ENCODE measurements at places on chromosomes 4 and X.

GRCh38 chrX:39320165-39320564 is 518.9 kb downstream of the MID1IP1 start:
- DNase-seq, result no peak

DNA sequence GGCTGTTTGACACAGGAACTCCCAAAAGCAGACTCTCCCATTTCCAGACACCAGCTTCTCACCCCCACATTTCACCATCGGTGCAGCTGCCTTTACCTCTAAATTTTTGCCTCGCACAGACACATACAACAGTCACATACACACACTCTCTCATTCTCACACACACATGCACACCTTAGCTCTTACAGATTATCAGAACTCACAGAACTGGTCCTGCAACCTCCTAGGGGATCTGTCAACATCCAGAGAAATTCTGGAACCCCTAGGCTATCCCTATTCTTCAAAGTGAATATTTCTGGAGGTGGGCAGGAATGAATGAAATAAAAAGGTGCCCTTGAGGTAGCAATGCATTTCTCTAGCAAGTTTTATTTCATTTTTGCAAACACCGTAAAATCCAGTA is 4.1 kb downstream of the HS6ST2 start:
- no peak for DNase-seq

- DNase-seq, result no peak
Measured at GRCh38 chr4:112647785-112648184, 10.8 kb downstream of the LARP7 start.

GRCh38 chr4:88178626-88179231 is 20.3 kb upstream of the ABCG2 start:
- no peak for DNase-seq

DNA sequence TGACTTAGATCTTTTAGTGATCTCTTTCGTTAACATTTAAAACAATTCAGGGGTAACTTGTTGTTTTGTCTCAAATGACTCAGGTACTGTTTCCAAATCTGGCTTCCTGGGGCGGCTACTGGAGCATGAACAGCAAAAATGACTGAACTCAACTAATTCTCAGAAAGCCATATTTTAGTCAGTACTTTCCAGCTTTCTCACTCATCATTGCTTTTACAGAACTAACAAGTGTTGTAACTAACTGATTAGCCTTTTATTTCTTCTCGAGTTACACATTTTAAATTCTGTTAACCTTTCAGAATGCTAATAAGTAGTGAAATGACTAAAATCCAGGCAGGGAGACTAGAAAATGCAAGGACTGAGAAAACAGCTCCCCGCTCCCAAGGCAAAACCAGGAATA is 55.3 kb downstream of the JADE3 start:
- no peak for DNase-seq

GRCh38 chr4:3571921-3572320 is 39.7 kb upstream of the LRPAP1 start:
- no peak for DNase-seq

GRCh38 chr4:26860922-26861433 is 337 bp downstream of the STIM2 start:
- peak; percentile 51 for DNase-seq

DNA sequence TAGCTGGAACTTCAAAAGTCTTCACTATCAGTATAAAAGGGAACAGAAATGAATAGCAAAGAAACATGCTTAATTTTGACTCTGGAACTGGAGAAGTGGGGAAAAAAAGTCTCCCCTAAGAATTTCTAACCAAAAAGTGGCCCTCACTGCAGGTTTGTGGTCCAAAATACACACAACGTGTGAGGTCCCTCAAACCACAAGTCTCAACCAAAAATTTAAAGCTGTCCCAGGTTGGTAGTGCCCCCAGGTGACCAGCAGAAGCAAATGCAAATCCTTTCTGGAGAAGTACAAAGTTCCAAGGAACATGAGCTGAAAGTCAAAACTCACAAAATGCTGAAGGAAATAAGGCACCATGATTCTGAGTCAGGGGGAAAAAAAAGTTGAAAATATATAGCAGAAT is 23.6 kb upstream of the VAMP7 start:
- DNase-seq, result no peak

GRCh38 chrX:154097003-154097588 is 421 bp downstream of the MECP2 start:
- DNase-seq, result peak; percentile 76

- peak; percentile 84 for DNase-seq
Measured at GRCh38 chrX:20442597-20442996, 175.9 kb upstream of the RPS6KA3 start.

- DNase-seq, result no peak
Measured at GRCh38 chrX:100698551-100698950, 33.4 kb downstream of the SYTL4 start.

GRCh38 chr4:26294904-26295303 is 25.9 kb upstream of the RBPJ start:
- no peak for DNase-seq

DNA sequence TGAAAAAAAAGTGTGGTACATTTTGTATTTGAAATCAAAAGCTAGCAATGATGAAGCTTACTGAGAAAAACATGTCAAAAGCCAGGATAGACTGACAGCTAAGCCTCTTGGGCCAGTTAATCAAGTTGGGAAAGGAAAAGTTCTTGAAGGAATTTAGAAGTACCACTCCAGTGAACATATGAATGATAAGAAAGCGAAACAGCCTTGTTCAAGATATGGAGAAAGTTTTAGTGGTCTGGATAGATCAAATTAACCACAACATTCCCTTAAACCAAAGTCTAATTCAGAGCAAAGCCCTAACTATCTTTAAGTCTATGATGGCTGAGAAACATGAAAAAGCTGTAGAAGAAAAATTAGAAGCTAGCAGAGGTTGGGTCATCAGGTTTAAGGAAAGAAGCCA is 268.3 kb downstream of the PDHA2 start:
- DNase-seq, result no peak

GRCh38 chr4:66571145-66571695 is 900.9 kb upstream of the EPHA5 start:
- DNase-seq, result no peak

GRCh38 chr4:61740886-61741285 is 540.8 kb downstream of the ADGRL3 start:
- no peak for DNase-seq

- DNase-seq, result no peak
Measured at GRCh38 chrX:49260221-49260985, 4.1 kb downstream of the FOXP3 start.

DNA sequence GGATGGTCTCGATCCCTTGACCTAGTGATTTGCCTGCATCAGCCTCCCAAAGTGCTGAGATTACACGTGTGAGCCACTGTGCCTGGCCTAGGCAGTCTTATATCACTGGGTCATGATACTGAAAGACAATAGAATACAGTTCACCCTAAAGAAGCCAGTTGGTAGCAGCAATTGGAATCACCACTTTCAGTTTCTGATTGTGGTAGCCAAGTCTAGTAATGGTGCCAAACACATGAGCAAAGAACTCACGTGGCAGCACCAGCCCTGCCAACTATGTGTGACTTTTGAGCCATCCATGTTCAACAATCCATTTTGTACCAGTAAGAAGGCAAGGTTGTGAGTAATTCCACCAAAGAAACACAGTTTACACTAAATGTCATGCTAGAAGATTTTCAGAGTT is 548.4 kb downstream of the KLHL13 start:
- no peak for DNase-seq

DNA sequence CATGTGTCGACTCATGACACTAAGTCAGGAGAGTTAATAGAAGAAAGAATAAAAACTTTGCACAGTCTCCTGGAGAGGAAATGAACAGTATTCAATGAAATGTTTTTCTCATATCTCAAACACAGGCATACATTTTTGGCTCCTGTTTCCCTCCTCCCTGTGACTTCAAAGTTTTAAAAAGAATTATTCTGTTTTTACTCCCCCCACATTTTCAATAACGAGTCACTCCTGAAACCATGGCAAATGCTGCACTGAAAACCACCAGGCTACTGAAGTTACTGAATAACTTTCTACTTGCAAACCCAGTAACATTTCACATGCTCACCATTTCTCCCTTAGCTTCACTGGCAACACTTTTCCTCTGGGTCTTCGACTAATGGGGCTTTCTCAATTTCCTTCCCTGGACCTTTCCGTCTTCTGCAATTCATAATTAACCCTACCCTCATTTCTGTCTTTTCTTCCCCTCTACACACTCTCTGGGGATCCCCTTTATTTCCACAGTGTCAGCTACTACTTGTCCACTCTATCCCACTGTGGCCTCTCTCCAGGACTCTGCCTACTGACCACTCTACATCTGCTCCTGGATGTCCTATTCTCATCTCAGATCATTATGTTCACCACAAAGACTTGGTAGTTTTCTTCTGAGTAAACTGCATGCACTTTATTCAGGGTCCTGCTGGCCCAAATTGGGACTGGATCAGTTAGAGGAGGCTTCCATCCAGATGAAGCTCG is 225.8 kb upstream of the ETNPPL start:
- no peak for DNase-seq

DNA sequence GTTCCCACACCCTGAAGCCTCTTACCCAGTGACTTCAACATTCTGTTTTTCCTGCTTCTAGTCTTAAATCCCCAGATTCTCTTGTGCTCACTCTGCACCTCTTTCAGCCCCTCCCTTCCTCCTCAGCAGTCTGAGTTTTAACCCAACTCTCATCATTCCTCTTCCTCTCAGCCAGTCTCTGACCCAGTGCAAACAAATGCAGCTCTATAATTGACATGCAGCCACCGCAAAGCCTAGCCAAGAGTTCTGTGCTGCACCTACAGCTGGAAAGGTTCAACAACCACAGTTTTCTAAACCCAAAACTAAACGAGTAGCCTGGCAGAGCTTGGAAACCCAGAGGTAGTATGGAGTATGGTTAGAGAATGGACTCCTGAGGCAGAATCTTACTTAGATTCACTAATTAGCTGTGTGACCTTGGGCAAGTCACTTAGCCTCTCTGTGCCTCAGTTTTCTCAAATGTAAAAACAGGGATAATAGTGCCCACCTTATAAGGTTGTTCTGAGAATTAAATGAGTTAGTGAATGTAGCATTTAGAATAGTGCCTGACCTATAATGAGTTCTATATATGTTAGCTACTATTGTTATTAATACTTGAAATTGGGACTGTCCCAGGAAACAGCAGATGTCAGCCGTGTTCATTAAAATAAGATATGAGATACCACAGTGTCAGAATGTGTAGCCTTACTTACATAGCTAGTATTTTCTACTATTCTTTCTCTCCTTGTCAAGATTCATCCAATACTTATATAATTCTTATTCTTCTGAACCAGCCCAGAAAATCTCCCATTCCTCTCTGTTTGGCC is 3.5 kb downstream of the TMEM154 start:
- no peak for DNase-seq

- no peak for DNase-seq
Measured at GRCh38 chr4:55571806-55572205, 20.2 kb downstream of the PDCL2 start.

DNA sequence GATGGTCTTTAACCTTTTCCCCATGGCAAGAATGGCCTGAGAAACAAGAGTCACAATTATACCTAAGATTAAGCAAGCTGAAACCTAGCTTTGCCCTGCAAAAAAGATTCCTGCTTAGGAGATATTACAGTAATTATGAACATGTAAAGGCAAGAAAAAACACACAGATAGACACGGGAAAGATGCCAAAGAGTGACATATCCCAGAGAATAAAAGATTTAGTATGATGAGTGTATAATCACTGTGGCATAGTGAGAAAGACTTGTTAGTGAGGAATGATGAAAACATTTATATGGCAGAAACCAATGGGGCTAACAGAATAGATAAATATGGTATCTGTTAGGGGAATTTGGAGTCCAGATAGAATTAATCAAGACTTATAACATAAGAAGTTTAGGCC is 29.6 kb upstream of the TASL start:
- DNase-seq, result no peak

DNA sequence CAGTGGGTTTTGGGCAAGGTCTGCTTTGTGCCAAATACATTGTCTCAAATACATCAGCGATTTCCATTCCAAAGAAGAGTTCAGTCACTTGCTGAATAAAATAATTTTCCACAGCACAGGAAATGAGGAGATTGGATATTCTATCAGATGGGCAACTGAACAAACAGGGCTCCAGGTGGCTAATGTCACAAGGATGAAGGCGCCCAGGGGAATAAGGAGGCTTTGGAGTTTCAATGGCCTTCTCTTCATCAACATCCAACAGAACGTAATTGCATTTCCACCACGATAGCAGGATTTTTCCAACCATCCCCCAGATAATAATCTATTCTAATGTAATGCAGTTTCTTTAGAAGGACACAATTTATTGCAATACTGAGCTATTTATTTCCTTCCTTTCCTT is 104.7 kb upstream of the KLHL13 start:
- DNase-seq, result no peak

- DNase-seq, result no peak
Measured at GRCh38 chr4:41072021-41072777, 142.1 kb downstream of the APBB2 start.

GRCh38 chr4:25031077-25031621 is 403 bp upstream of the LGI2 start:
- no peak for DNase-seq

GRCh38 chr4:35709080-35709479 is 535.2 kb downstream of the ARAP2 start:
- no peak for DNase-seq

- DNase-seq, result no peak
Measured at GRCh38 chr4:184163813-184164212, 53.9 kb downstream of the ENPP6 start.

DNA sequence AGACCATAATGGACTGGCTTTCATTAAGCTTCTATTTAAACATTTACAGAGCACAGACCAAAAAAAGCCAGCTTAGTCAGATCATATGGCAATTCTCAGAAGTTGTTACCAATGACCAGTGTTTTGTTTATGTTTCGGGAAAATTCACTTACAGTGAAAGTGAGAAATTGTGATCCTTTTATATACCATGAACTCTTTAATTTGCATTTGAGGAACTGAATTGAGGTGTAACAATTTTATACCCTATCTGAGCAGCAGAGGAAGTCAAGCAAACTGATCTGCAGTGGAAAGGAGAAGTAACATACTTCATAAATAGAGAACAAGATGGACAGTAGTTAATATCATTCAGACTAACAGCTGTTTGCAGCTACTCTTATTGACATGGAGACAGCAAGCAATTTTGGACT is 97.1 kb downstream of the TMA16 start:
- DNase-seq, result no peak

GRCh38 chr4:1787411-1788077 is 5.5 kb upstream of the FGFR3 start:
- no peak for DNase-seq

DNA sequence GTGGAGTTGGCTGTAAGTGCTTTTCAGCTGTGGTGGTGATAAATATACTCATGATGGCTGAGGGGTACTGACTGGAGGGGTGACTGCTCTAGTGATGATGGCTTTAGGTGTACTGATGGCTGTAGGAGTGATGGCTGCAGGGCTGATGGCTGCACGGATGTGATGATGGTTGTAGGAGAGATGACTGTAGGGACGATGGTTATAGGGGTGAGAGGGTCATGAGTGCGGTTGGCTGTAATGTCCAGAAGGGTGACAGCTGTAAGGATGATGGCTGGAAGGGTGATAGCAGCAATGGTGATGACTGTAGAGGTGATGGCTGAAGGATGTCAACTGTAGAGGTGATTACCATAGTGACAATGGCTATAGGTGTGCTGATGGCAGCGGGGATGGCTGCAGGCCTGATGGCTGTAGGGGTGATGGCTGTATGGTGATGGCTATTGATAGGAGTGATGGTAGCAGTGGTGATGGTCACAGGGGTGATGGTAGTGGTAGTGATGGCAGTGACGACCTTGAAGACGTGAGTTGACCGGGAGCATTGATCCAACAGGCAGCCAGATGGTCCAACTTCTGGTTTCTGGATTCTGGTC is 570 bp upstream of the SASH3 start:
- DNase-seq, result no peak
